ENCODE measurements at places on chromosomes 3 and 15.

GRCh38 chr15:29849716-29850115, 27.4 kb upstream of the TJP1 start:
- DNase-seq = no peak

DNA sequence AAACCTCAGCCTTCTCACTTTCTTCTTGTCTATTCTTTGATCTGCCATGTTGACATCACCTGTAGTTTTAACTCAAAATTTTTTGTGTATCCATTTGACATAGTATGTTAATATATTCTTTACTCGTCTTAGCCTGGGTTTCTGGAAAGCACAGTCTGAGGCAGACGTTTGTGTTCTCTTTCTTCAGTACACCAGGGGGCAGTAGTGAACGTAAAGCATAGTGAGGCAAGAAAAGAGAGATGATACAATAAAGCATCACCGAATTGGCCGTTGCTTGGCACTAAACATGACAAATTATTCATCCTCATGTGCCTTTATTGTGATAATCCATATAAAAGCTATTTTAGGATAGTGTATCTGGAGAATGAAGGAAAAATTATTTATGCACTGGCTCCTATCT, 141.0 kb upstream of the MYRIP start:
- no peak for DNase-seq

- no peak for DNase-seq
Measured at GRCh38 chr3:99644746-99645145, 6.4 kb downstream of the COL8A1 start.

- DNase-seq = no peak
Measured at GRCh38 chr3:190041333-190042041, 79.2 kb downstream of the P3H2 start.

DNA sequence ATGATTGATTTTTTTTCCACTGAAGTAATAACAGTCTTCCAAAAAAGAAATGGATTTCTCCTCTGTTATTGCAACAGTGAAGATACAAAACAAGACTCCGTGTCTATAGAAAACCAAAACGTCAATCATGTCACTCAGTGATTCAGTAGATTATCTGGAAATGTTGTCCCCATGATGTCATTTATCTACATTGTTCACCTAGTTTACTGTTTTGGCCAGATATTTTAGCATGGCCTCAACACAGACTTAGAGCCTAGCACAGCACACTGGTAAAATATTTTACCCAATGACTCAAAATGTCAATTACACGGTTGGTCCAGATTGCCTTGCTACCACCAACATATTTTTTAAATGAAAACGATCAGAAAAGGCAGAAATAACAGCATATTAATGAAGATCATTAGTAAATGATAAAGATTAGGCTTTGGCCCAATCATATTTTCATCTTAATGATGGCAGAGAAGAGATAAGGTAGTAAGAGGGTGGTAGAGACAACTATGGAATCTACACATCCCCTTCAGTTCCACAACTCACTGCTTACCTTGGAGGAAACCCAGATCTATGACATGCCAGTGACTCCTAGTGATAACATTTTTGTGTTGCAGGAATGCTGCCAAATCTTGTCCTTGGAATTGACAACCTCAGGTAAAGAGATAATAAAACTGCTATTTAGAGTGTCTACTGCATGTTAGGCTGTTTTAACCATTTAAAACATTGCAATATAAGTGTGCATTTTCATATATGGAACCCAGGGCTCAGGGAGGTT, 347.7 kb upstream of the ARPP21 start:
- no peak for DNase-seq

DNA sequence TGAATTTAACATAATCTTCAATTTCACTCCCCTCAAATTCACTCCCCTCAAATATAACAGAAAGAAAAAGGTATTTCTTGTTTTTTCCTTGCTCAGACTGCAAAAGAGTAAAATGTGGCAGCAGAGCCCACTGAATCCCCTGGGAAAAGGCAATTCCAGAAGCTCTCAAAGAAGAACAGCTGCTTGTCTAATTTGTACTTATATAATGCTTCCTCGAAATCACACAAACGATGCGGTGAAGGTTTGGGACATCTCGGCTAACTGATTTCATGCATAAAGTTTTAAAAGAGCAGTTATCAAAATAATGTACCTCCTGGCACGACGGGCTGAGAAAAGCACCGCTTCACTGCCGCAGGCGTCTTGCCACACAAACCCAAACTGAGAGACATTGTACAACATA, 10.7 kb downstream of the BDH1 start:
- no peak for DNase-seq

DNA sequence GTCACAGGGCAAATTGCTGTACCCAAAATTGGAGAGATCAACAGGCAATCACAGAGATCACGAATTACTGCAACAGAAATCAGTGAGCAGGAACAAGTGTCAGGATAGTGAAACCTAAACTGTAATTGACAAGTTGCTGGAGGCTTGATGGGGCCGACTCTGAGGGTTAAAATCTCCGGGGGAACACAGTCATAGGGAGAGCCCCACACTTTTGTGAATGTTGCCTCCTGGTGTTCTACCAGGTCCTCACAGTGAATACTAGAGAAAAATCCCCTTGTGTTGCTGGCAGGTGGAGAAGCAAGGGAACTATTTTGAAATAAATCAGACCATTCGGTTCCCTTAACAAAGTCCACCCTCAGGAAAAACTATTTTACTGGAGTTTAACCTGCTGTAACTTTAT, 697.5 kb upstream of the CBLB start:
- no peak for DNase-seq

- DNase-seq = no peak
Measured at GRCh38 chr15:52683580-52683979, 4.4 kb upstream of the ATOSA start.

Data from NCI-H187 treated with DMSO at 0.1 percent for 48 hours (cell line).